ENCODE measurements at places on chromosomes 13 and 19. TPM values are rescaled to one million over a fixed set of nuclear protein-coding genes. Genes with fewer than 3 reads are reported as not detected.

The LYPD3 gene
- not detected for total RNA-seq

The CDADC1 gene
- total RNA-seq = 1.8 TPM

The LRRC63 gene
- not detected for total RNA-seq

GRCh38 chr13:44048326-44048725 lies 168.6 kb downstream of the LACC1 start:
- no peak for DNase-seq

DNA sequence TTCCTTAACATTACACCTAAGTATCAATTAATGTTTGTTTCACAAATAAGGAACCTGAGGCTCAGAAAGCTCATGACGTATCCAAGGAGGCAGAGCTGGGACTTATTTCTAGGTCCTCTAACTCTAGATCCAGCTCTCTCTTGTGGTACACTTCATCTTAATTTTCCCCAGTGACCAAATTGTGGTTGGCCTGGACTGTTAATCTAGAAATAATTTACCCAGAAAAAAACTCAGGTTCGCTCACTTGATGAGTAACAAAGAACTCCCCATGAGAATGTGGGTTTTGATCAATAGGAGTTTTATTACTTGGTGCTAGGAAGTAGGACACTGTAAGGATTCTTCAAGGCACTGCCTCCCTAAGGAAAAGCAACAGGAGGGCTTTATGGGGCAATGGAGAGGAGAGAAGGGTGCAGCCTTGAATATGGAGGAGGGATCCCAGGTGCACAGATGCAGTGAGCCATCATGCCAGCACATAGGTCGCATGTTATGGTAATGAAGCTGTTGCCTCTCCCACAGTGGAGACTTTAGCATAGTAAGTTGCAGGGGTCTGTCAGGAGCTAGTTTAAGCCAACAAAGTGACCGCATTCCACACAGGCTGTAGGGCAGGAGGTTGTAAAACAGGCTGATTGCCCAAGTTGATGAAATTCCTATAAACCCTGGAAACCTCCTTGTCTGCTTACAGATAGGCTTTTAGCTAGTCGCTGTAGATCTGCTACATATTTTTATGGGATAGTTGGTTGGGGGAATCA lies 14.7 kb downstream of the RAP2A start:
- no peak for DNase-seq

DNA sequence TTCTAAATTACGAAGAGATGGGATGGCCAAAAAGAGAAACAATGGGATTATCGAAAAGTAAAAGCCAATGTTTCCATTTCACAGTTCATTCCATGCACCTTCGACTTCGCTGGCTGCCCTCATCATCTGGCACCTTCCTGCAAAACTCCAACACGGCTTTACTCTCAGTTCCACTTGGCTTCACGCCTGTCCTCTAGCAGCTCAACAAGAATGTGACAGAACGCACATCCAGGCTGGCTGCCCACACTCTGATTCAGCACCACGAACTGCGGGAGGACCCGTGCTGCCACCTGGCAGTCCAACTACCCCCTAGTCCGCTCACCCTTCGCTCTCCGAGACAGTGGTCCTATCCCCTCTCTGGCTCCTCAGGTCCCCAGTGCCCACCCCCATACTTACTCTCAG lies 11.7 kb downstream of the ATP7B start:
- DNase-seq = peak; percentile 25

- no peak for DNase-seq
These were observed 1607.0 kb downstream of the PCDH9 start for GRCh38 chr13:65623148-65623547.

The CEACAM4 gene
- not detected for total RNA-seq

DNA sequence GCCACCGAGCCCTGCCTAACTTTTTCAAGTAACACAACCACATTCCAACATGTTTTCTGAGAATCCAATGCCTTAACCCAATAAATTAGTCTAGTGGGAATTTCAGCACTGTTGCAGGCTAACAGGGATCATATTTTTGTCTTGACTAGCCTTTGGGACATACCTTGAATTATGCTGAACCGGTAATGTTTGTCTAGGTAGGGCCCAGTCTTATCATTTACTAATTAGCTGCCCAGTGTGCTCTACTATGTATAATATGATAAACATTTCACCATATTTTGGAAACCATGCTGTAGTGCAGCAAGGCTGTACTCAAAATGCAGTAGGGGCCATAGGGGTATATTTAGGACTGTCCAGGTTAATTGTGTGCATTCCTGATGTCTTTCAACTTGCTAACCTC lies 3.3 kb upstream of the PDS5B start:
- no peak for DNase-seq

The GAPDHS gene
- not detected for total RNA-seq

GRCh38 chr19:16265205-16265604 lies 59.4 kb upstream of the KLF2 start:
- DNase-seq = no peak

The CEACAM5 gene
- not detected for total RNA-seq

The C1QTNF9B gene
- not detected for total RNA-seq

GRCh38 chr13:56412856-56413255 lies 727.9 kb upstream of the PRR20A start:
- no peak for DNase-seq

Data from GM23248 (cell line).